ENCODE measurements at places on chromosomes 2 and 18.

- no peak for DNase-seq
Measured at GRCh38 chr2:23221236-23221635, 163.7 kb upstream of the KLHL29 start.

- DNase-seq: no peak
Measured at GRCh38 chr2:26571316-26571715, 69.8 kb downstream of the CIB4 start.

GRCh38 chr2:10377052-10377746 lies 70.9 kb downstream of the ODC1 start:
- DNase-seq: no peak

GRCh38 chr2:203802342-203803052 lies 65.1 kb upstream of the CTLA4 start:
- DNase-seq: no peak

GRCh38 chr2:65775839-65776238 lies 343.4 kb upstream of the SPRED2 start:
- no peak for DNase-seq

- no peak for DNase-seq
Measured at GRCh38 chr2:24073816-24074215, 2.3 kb downstream of the SF3B6 start.

- no peak for DNase-seq
Measured at GRCh38 chr18:77635451-77635850, 385.8 kb downstream of the GALR1 start.

DNA sequence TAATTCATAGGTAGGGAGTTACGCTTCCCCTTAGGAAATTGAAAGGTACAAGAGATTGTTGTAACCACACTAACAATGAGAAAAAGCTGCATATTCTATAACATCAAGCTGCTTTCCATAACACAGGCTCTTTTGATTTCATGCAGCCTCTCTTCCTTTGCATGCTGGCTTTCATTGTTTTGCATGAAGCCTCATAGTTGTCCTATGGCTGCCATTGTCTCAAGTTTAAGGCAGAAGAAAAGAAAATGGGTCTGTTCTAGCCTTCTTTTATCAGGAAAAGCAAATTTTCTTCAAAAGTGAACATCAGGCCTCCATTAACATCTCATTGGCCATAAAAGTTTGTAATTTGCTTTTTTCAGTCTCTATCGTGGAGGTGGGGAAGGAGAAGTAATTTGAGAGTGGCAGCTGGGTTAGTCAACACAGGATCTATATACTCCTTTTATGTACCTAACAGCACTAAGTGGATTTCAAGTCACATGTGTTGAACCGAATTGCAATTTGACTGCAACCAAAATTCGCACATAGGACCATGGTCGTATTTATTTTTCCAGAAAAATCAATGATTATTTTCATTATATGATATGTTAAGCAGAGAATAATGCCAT lies 248.5 kb upstream of the RND3 start:
- peak; percentile 62 for DNase-seq

- DNase-seq: no peak
Measured at GRCh38 chr2:195461010-195461409, 196.0 kb upstream of the SLC39A10 start.

DNA sequence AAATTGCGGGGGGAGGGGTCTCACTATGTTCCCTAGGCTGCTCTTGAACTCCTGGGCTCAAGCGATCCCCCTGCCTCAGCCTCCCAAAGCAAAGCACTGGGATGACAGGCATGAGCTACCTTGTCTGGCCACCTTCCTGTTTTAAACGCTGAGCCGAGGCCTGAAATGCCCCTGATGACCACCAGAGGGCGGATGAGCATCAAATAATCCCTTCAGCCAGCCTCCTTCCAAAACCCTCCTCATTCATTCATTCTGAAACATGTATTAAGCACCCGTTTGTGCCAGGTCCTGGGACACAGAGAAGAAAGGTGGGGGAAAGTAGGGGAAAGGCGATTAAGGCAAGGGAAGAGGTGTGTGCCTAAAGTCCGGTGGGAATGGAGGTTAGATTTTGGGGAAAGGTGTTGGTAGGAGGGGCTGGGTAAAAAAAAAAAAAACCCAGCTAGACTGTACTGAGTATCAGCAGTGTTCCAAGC lies 30.7 kb upstream of the PTMA start:
- peak; percentile 89 for DNase-seq

DNA sequence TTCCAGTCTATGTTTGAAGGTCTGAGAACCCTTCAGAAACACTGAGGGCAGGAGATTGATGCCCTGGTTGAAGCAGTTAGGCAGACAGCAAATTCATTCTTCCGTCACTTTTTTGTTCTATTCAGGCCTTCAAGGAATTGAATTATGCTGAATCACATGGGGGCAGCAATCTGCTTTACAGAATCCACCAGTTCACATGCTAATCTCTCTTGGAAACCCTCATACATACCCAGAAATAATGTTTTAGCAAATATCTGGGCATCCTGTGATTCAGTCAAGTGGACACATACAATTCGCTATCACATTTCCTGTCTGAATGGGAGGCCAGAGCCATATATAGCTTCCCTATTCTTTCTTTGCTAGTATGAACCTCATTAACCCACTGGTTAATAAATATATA lies 301.4 kb upstream of the CNTNAP5 start:
- no peak for DNase-seq

GRCh38 chr2:58202404-58202803 lies 38.7 kb downstream of the FANCL start:
- no peak for DNase-seq

DNA sequence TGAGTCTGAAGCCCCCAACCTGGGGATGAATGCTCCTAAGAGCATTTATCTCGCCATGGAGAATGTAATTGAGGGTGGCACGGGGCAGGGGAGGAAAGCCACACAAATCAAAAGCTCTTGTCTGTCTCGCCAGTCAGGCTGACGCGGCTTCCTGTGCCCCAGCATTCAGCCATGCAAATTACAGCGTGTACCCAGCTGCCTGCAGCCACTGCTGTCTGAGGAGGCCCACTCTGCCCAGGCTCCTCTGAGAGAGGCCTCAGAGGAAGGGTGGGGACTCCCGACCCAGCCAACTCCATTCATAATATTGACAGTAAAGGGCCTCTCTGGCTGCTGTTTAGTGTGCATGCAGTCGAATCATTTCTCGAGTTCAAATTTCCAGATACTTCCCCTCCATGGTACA lies 22.0 kb downstream of the SMAD7 start:
- peak; percentile 94 for DNase-seq

GRCh38 chr2:113228991-113229716 lies 49.6 kb downstream of the PAX8 start:
- DNase-seq: no peak

DNA sequence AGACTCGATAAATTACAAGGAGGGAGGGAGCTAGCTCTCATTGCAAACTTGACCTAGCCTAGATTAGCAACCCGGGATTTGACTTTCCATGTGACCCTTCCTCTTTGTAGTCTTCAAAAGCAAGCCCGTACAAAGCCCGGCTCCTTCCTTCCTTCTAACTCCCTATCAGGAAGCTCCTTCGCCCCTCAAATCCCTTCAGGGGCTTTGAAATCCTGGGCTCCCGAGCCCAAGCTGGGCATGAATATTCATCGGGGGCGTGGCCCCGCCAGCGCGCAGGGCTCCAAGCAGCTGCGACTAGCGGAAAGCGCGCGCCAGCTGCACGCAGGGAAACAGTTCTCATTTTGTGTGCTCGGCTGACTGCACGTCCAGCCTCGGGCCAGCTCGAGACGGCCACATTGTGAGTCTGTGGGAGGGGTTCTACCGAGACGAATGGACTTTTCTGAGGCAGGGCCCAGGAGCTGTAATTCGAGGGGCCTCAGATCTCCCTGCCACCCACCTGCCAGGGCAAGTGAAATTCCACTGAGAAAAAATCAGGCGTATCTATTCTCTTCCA lies 84.0 kb upstream of the PELI1 start:
- DNase-seq: peak; percentile 72

- no peak for DNase-seq
Measured at GRCh38 chr2:110993557-110994231, 127.0 kb upstream of the BCL2L11 start.

DNA sequence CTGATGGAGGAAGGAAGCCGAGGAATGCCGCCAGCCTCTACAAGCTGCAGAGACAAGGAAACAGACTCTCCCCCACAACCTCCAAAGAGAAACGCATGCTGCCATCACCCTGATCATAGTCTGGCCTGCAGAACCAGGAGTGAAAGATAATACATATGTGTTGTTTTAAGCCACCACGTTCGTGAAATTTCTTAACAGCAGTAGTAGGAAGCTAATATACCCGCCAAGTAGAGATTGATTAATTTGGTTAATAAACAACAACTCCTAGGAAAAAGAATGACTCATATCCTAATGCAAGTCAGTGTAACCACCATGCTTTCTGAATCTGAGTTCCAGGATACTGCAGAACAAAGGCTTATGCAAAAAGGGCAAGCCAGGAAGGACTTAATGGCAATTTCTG lies 36.6 kb downstream of the LONRF2 start:
- DNase-seq: no peak

- no peak for DNase-seq
Measured at GRCh38 chr2:240386326-240386725, 49.1 kb upstream of the GPC1 start.

DNA sequence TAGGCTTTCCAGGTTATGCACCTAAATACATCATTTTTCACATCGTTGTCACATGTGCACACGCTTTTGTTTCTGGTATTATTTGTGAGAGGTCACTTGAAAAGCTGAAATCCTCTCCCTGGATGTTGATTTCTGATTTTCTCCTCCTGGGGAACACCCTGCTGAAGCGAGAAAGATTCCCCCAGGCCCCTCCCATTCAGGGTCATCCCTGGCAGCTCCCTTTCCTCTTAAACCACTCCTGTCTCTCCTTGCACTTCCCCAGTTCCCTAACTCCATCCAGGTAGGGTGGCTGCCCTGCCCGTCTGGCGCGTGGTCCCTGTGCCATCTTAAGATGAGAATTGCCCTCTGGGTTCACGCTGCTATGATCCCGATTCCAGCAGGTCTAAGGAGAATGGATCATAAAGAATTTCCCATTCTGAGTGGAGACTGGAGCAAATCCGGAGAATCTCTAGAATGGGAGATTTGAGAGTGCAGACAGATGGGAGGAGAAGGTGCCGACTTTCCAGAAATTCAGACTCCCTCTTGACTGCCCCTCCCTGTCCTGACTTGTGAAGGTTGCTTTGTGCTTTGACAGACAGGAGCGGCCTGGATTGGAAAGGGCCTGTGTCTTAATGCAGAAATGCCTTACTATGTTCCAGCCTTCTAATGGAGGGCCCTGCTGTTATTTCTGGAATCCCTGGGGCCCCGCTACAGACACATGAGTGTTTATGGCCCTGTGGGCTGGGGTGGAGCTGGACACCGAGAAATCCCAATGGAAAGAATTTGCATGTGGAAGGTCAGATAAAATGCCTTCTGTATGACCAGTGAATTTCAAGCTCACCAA lies 1.3 kb upstream of the YWHAQ start:
- DNase-seq: no peak

- DNase-seq: peak; percentile 9
Measured at GRCh38 chr2:202113571-202114142, 40.6 kb downstream of the KIAA2012 start.

GRCh38 chr2:228556717-228557116 lies 375.2 kb upstream of the SPHKAP start:
- DNase-seq: no peak

GRCh38 chr2:85230679-85231467 lies 96.9 kb downstream of the TGOLN2 start:
- DNase-seq: peak; percentile 14

- no peak for DNase-seq
Measured at GRCh38 chr2:44470151-44470550, 108.4 kb downstream of the CAMKMT start.

GRCh38 chr2:119468154-119468955 lies 36.7 kb downstream of the TMEM37 start:
- DNase-seq: no peak

DNA sequence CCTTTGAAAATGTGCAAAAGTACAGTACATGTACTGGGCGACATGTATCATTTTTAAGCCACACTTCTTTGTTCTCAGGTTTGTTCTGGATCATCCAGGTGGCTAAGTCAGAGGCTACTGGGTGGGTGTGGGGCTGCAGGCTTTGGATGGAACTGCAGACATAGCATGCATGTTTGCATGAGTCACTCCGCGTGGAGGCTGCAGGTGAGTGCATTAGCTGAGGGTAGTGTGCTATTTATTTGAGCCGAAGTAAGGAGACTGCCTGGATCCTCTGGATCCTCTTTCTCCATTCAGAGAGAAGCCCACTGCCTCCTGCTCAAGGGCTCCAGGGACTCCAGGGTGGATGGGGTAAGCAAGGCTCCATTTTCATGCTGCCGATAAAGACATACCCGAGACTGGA lies 9.4 kb upstream of the NEURL3 start:
- no peak for DNase-seq

- DNase-seq: no peak
Measured at GRCh38 chr2:224694502-224694901, 21.7 kb downstream of the CCDC195 start.

All from NCI-H526 (cell line).